ENCODE measurements at places on chromosomes 1 and 21.

DNA sequence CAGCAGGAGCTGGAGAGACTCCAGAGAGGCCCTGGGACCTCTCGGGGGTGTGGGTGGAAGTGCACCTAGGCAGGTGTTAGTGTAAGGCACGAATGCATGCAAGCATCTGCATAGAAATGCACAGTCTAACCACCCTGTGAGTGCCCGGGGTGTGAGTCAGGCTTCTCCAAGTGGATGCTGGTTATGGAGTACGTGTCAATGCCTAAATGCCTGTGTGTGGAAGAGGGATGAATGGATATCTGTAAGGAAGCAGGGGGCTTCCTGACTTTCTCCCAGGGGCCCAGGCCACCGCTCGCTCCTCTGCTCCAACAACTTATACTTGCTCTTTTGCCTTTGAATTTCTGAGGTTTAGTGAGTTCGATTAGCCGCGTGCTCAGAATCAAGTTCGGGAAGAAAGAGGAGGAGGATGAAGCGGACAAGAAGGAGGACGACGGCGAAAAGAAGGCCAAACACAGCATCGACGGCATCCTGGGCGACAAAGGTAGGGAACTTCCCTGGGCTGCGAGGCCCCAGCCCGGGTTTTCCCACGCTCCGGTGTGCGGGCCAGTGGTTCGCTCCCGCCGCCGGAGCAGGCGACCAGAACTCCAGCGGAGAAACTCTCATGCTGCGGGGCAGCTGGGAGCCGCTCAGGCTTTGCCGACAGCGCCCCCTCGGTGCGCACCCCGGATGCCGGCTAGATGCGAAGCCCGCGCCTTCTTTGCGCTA lies 5.4 kb downstream of the PAX7 start:
- no peak for DNase-seq

GRCh38 chr1:202807926-202808757 lies at the start of gene KDM5B:
KDM5B (minus strand) TSS chr1:202808421; CDS start chr1:202808305, 116 bp downstream.
- DNase-seq: peak; percentile 55

- no peak for DNase-seq
These were observed 77.8 kb downstream of the LHX9 start for GRCh38 chr1:197994907-197995407.

DNA sequence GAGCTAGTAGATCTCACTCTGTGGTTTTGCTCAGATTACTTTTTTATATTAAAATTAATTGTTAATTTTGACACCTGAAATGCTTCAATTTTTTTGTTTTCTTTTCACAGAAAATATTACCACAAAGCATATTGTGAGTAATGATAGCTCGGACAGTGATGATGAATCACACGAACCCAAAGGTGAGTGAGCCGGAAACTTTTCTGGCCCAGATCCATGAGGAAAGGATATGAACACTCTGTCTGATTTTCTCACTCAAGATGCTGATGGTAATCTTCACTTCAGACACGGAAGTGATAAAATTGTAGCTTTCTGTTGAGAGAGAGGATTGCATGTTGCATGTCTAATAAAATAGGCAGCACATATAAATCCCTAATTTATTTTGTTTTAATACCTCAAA lies 121.8 kb downstream of the PLA2G4A start:
- no peak for DNase-seq

GRCh38 chr1:92992054-92992453 lies 30.8 kb upstream of the DIPK1A start:
- no peak for DNase-seq
